Nucleus accumbens (tissue), 56 donors: ENCODE measurements at places on chromosomes 2 and 18.

GRCh38 chr18:40056079-40056692, 1898.8 kb upstream of the PIK3C3 start:
- DNase-seq, result no peak

GRCh38 chr2:16006537-16007166, 66.3 kb downstream of the MYCN start:
- no peak for DNase-seq

- DNase-seq, result no peak
Observed at GRCh38 chr2:191636235-191636543, 41.7 kb upstream of the NABP1 start.

- no peak for DNase-seq
Observed at GRCh38 chr2:112915300-112916144, 4.6 kb downstream of the IL37 start.

- no peak for DNase-seq
Observed at GRCh38 chr2:216072473-216072872, 9.1 kb downstream of the PECR start.

DNA sequence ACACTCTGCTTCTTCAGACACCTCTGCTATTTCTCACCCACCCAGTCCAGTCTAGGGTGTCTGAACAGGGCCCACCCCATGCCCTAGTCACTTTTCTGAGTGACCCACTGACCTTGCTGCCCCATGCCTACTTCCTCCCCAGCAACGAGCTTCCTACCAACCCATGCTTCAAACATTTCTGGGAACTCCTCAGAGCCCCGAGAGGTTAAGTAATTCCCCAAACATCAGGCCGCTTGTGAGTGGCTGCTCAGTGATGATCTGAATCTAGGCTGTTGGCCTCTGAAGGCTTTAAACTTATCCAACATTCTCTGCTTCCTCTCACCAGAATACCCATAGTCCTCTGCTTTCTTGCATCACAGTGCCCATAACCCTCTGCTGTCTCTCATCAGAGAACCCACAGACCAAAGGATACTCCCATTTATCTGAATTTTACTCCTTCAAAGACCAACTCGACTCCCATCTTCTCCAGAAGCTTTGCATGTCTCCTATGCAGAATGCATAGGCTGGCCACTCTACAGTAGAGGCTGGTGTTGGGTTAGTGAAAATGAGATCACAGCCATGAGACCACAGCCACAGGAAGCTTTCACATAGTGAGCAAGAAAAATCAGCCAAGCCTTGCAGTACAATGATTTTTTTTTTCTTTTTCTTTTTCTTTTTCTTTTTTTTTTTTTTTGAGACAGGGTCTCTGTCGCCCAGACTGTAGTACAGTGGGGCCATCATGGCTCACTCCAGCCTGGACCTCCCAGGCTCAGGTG, 309.5 kb upstream of the LYPD1 start:
- DNase-seq, result no peak

GRCh38 chr2:181723731-181724130, 43.4 kb upstream of the NEUROD1 start:
- no peak for DNase-seq

GRCh38 chr2:235098736-235099494, 147.1 kb downstream of the SH3BP4 start:
- DNase-seq, result no peak

- DNase-seq, result no peak
Observed at GRCh38 chr2:148813603-148814065, 61.4 kb upstream of the KIF5C start.

- DNase-seq, result no peak
Observed at GRCh38 chr2:169361706-169362117, 622 bp downstream of the LRP2 start.

DNA sequence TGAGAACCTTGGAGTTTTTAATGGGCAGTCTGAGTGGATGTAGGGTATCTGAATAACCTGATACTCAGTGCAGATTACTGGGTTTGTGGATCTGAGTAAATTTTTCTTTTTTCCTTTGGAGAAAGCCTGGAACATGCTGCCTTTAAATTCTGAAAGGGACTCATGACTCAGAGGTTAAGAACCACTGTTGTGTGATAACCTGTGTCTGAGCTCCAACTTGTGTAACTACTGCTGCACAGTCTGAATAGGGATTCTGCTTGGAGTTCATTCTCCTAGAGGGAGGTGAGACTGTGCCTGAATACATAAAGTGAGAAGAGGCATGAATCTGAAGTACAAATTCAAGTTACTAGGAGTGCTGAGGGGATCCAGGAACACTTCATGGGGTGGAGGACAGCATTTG, 36.2 kb downstream of the KDM3A start:
- no peak for DNase-seq

- no peak for DNase-seq
Observed at GRCh38 chr2:66270247-66270646, 164.7 kb upstream of the MEIS1 start.

- DNase-seq, result no peak
Observed at GRCh38 chr18:79809482-79810192, 11.9 kb downstream of the KCNG2 start.

- DNase-seq, result no peak
Observed at GRCh38 chr18:74282755-74283554, 8.8 kb downstream of the CYB5A start.

DNA sequence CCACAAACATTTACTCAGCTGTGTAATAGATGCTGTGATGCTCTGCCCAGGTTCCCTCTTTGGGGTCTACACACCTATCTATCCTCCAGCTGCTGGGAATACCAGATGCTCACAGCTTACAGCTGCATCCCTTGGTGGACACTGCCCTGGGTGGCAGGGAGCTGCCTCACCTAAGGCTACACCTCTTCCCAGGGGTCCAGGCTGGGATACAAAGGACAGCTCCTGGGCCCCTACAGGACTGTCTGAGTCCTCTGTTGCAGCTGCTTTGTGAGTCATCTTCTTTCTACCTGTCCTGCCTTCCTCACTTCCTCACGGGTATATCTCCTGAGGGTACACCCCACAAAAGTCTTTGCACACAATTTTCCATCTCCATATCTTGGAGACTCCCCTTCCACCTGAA, 27.6 kb downstream of the THNSL2 start:
- DNase-seq, result no peak

- DNase-seq, result no peak
Observed at GRCh38 chr2:134917360-134917865, 1.2 kb upstream of the CCNT2 start.
